ENCODE measurements at places on chromosomes 7 and 10.

GRCh38 chr7:142200206-142200605 is 57.7 kb downstream of the PRSS58 start:
- DNase-seq: no peak

DNA sequence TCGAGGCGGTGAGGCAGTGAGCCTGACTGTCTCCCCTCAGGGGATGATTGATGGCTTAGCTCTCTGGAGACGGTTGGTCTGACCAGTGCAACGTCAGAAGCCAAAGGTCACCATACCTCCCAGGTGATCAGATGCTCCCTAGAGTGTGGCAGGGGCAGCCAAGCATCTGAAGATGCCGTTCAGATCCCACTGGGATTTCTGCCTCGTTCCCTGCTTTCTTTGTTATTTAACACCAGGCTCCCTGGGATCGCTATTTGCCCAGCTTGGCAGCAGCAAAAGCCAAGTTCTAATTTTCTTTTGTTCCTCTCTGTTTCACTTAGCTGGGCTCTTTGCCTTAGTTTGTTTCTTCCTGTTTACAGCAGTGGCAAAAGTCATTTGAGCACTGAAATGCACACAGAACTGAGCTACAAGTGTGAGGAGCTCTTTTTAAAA is 53.5 kb upstream of the SVIL start:
- no peak for DNase-seq

GRCh38 chr10:48382982-48383381 is 76.5 kb downstream of the MAPK8 start:
- no peak for DNase-seq

GRCh38 chr7:50268990-50269389 is 35.5 kb upstream of the IKZF1 start:
- no peak for DNase-seq

GRCh38 chr10:11353006-11353896 is 258.2 kb downstream of the USP6NL start:
- no peak for DNase-seq

DNA sequence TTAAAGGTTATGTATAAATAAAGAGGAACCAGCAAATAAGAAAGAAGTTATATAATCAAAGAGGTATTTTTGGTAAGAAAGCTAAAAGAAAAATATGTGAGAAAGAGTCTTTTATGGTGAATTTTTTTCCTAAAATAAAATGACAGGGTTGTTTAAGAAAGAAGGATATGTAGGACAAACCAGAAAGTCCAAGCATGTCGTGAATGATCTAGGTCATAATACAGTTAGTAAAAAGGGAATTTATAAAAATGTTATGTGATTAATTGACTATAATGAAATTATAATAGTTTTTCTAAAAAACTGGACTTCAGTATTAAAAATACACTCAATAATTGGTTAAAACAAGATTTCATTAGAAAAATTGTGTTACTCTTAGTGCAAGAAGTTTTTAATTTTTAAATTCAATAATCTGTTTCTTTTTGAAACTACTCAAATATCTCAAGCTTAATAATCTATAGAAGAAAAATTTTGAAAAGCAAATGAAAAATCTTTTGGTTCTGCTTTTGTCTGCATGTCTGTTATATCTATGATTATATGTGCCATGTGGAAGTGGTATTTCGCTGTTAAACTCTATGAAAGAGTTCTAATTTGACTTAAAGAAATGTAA is 23.3 kb downstream of the AVL9 start:
- DNase-seq: no peak

DNA sequence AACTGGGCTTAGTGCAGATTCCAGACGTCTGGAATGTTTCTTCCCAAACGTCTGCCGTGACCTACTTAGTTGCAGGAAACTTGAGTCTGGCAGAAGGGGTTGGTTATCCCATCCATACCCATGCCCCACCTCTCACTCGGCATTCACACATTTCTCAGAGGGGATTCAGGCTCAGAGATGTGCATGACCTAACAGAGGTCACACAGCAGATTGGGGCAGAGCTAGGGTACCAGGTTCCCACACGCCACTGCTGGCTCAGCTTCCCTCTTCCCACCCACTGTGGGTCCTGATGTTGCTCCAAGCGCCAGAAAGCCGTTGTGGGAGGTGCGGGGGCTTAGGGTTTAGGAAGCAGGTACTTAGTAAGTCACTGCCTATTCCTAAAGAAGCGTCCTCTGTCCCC is 3.0 kb downstream of the UCMA start:
- DNase-seq: no peak

DNA sequence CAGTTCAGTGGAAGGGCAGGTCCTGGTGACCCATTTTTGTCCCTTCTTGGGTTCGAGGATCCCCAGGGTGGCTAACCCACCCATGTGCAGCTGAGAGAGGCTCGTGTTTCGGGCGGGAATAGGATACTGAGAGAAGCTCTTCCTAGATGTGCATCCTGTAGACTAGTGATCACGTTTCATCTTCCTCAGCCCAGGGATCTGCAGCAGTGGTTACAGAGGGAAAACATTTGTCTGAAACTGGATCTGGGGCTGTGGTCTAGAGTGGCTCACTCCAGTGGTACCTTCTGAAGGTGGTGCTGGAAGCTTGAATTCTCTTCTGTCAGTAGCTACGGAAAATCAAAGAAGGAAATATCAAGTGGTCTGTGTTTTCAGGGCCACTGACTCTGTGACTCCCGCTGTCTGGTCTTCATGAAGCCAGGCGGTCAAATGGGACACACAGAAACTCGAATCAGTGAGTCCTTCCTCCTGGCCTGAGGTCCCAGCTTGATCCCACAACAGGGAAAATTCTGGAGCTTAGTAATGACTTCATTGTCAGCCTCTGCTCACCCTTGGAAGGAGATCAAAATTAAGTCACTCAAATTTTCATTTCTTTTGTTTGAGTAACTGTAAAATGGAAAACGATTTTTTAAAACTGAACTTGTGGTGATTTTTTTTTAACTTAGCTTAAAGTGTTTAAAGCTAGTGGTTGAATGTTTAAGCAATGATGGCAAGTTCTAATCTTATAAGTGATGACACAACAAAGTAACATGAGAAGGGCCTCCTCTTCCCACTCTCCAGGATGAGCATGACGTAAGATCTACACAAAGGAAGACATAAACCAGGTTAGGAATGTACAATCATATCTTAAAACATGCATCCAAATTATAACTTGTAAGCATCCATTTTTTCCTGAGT is 469.3 kb upstream of the KLF6 start:
- no peak for DNase-seq

DNA sequence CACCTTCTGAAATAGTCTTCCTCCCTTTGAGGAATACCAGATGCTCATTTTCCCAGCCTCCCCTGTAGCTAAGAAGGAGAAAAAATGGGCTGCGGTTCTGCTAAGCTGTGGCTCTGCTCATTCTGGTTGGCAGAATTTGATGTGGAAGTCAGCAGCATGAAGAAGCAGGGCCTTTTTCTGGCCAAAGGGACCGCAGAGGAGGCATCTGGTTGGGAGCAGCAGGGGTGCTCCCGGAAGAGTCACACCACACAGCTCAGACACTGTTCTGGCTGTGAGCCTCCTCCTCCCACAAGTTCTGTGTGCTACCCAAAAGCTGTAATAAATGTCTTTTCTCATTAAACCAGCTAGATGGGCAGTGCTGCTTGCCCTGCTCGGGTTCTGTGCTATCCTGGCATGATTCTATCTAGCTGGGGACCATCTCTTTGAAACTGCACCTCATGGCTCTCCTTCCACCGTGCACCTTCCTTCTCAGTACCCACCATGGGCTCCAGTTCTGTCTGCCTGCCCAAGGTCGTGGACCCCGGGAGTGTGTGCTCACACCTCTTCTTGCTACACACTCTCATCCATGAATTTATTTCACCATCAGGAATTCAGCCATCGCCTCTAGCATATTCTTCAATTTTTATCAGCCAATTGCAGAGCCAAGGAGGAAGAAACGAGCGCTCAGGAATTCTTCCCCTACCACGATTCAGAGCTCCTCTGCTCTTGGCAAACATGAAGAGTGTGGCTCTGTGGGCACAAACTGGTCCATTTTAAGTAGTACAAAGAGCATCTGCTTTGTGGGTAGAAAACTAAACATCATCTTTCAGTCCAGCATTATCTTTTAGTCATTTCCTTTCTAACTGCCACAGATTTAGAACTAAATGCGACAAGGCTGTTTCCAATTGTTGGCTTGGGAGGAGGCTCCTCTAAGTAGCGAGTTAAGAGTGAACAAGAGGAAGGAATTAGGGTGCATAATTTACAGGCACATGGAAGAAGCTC is 76.9 kb downstream of the FAM171A1 start:
- DNase-seq: no peak

- DNase-seq: no peak
Observed at GRCh38 chr10:44510379-44511115, 125.7 kb upstream of the CXCL12 start.

GRCh38 chr7:33129806-33130153 is 416 bp downstream of the BBS9 start:
- peak; percentile 30 for DNase-seq

DNA sequence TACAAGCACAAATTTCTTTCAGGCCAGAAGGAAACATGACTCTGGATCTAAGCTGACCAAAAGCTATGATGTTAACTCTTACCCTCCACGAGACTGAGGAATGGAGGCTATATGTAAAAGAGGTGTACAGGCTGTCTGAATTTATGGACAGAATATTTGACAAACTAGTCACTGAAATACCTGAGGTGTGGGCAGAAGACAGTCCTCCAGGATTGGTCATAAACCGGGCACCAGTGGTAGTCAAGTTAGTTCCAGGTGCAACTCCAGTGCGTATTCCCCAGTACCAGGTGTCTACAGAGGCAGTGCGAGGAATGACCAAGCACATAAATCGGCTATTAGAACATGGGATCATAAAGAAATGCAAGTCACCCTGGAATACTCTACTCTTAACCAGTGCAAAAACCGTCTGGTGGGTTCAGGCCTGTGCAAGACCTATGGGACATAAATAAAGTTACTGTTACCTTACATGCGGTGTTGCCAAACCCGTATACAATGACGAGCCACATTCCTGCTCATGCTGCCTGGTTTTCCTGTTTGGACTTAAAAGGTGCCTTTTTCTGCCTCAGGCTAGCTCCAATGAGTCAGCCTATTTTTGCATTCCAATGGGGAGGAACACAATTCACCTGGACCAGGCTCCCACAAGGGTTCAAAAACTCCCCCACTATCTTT is 6.7 kb upstream of the CYREN start:
- DNase-seq: no peak

- no peak for DNase-seq
Observed at GRCh38 chr10:107767185-107767584, 602.7 kb upstream of the SORCS1 start.

- no peak for DNase-seq
Observed at GRCh38 chr10:114038819-114039218, 4.8 kb upstream of the ADRB1 start.

- DNase-seq: no peak
Observed at GRCh38 chr10:78316451-78316931, 282.8 kb downstream of the RPS24 start.

GRCh38 chr10:94205396-94205831 is 157.3 kb downstream of the NOC3L start:
- DNase-seq: no peak

DNA sequence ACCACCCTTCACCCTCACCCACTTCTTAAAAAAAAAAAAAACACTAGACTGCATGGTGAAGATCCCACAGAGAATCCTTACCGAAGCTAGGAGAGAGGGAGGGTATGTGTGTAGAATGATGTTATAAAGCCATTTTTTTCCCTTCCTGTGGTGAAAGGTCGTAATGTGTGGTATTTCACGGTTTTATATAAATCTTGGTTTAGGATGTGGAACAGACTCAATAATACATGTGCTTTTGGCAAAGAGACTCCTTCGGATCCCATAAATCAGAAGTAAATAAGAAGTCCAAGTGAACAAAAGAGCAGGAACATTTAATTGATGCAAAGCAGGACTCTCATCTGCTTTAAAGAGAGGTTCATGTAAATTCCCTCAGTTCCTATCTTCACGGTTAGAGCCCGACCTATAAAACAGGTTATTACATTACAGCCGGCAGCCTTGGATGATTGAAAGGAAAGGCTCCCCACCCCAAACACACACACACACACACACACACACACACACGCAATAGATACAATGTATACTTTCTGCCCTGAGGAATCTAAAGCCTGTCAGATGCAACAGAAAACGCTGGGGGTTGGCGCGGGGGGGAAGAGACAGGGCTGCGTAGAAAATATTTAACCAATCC is 8.8 kb downstream of the DLX5 start:
- no peak for DNase-seq

- no peak for DNase-seq
Observed at GRCh38 chr7:103059471-103059870, 15.1 kb downstream of the FBXL13 start.

GRCh38 chr7:129626896-129627295 is 15.4 kb downstream of the NRF1 start:
- no peak for DNase-seq

DNA sequence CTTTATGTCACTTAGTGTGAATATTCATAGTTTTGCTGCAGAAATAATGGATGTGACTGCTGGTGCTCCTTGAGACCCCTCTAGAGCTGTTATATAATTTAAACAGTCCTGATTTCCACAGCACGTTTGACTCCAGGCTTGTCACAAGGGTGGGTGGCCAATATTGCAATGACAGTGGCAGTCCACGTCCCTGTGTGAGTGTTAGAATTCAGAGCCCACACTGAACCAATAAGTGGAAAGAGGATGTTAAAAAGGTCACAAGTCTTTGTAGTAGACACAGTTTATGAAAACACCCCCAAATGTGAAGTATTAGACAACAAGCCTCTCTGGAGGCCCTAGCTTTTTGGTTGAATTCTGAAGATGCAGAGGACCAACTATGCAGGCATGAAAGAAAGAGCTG is 2.0 kb downstream of the PPP1R17 start:
- DNase-seq: no peak

- no peak for DNase-seq
Observed at GRCh38 chr10:89120931-89121763, 86.0 kb downstream of the CH25H start.

- DNase-seq: no peak
Observed at GRCh38 chr10:48926764-48927540, 12.7 kb downstream of the LRRC18 start.

DNA sequence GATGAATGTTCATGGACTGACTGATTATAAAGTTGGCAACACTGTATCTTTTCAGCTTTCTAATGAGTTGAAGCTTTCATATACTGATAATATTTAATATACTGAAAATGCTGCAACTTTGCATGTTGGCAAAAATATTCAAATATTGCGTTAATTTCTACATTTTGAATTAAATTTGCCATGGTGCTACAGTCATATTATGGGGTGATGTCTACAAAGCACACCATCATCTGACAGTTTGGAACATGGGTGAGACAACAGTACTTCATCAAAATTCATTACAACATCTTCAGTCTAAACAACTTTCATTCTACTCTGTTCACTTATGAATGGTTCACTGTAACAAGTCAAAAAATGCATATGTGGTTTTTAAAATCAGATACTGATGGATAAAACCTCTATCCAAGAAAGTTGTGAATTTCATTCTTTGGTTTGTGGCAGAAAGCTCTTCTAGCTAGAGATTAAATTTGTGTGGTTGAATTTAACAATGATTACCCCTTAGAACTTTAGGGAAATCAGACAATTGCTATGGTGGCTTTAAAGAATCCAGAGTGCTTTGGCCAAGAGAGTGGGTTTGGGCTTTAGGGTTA is 136.4 kb downstream of the TMEM26 start:
- no peak for DNase-seq

DNA sequence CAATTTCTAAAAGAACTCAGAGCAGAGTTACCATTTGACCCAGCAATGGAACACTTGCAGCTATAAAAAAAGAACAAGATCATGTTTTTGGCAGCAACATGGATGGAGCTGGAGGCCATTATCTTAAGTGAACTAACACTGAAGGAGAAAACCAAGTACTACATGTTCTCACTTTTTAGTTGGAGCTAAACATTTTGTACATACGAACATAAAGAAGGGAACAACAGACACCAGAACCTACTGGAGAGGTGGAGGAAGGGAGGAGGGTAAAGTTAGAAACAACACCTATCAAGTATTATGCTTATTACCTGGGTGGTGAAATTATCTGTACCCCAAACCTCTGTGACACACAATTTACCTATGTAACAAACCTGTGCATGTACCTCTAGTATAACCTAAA is 329.5 kb downstream of the ATRNL1 start:
- no peak for DNase-seq
